ENCODE measurements at places on chromosomes 7 and 10.

GRCh38 chr7:35677582-35678356 lies 17.2 kb downstream of the HERPUD2 start:
- no peak for DNase-seq

GRCh38 chr7:106417273-106417902 lies 132.6 kb upstream of the NAMPT start:
- no peak for DNase-seq

- DNase-seq: no peak
These were observed 134.6 kb downstream of the CHRM2 start for GRCh38 chr7:137003086-137003485.

- no peak for DNase-seq
These were observed 11.8 kb upstream of the ACBD5 start for GRCh38 chr10:27252267-27253000.

DNA sequence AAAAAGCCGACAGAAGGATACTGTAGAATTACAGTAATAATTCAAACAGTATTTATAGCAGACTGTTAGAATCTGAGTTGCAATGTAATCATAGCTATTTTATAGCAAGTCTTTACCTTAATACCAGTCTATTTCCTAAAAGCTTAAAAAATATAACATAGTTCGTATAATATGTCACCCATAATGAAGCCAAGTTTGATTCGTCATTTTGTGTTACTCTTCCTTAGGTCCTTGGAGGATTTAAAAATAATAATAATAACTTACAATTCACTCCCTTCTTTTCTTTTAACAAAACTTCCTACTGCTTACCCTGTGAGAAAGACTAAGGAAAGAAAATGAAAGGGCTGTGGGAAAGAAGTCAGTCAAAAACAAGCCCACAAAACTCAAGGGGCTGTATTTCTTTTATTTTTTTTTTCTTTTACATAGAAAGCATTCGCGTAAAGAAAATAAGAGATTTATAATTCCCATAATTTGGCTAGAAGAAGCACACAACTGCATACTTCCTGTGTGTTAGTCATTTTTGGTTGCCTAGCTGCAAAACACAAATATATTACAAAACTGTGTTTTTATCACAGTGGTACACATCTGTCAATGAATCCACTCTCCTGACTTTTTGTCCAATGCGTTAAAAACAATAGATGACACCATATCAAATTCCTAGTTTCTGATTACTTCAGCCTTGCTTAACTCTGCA lies 187.2 kb upstream of the CELF2 start:
- no peak for DNase-seq

- no peak for DNase-seq
These were observed 230.6 kb upstream of the PLXNA4 start for GRCh38 chr7:132806834-132807233.

DNA sequence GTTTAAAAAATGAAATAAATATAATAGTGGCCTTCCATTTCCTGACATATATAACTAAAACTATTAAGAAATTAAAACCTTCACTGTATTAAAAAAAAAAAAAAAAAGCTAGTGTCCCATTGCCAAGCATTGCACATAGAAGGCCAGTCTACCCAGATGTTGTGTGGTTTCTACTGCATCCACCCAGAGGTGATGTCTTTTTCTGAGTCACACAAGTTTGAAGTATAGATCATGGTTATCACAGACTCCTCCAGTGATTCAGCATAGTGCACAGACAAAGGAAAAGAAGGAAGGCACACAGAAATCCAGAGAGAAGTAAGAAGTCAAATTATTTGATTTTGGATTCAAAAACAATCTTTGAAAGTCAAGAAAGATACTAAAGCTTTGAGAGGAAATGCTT lies 429.0 kb downstream of the ETV1 start:
- DNase-seq: no peak

DNA sequence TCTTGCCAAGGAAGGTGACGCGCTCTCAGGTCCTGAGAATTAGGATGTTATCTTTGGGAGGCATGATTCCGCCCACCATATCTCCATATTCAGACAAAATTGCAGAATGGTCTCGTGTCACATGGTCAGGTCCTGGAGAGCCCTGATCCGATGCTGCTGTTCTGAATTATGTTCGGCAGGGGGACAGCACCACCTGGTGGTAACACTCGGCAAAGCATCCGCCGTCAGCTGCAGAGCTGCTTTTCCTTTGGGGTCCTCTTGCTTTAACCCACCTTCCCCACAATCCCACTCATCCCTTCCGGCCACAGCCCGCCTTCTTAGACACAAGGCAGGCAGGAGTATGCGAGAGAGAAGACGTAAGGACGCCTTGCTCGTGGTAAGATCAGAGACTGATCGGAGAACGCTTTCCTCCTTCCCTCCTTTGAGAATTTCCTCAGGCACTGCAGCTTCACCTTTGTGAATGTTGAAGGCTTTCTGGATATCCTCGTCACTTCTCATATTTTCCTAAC lies 327.8 kb upstream of the C7orf33 start:
- DNase-seq: peak; percentile 31

DNA sequence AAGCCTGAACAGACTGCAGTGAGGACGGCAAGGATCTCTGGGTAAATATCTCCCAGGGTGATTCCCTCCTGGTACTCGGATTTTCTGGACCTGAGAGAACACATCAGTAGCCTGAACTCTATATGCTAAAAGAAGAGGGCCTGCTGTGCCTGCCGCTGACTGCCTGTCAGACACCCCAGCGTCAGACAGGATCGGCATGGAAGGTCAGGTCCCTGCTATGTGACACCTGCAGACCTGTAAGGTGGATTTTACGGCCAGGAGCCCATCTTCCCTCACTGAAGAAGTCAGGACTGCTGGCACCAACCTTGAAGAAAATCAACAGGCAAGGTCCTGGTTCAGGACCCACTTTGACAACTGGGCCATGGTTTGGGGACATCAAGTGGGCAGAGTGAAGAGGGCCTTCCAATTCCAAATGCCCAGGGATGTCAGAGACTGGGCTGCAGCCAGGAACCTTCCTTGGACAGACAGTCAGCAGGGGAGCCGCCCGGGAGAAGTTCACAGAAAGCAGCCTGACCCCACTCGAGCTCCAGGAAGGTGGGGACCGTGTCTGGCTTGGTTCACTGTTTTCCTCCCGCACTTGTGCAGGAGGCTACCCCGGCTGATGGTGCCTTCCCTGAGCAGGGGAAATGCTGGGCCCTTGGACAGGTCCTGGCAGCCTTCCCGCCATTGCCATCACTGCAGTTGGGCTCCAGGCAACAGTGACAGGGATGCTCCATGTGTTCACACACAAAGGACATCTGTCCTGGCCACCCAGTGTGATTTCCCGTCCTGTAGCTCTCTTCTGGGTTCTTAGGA lies 91.8 kb upstream of the LANCL2 start:
- DNase-seq: no peak

DNA sequence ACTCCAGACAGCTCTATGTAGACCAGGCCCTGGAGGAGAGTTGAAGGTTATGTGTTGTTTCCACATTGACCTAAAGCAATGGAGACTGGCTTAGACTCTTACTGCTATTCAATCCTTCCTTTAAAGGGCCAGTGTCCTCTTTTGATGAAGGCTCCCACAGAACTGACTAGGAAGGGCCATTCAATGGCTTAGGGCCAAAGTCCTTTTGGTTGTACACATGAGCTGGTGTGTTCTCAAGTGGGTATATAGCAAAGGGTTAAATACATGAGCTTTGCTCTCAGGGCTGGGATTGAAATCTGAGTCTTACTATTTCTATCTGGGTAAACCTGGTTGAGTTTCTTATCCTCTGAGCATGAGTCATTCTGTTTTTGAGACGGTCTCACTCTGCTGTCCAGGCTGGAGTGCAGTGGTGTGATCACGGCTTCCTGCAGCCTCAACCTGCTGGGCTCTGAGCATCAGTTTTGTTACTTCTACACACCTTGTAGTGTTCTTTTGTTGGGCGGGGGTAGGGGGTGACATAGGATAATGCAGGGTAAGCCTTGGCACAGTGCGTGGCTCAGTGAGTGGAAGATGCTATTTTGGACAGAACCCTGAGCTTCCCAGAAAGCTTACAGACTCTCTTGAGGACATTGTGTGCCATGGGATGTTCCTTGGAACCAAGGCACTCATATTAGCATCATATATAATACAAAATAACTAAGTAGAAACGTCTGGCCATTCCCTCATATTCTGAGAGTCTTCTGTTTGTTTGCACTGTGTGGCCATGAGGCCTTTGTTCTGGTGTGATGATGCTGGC lies 90.1 kb downstream of the ABCC2 start:
- DNase-seq: no peak

GRCh38 chr7:97014145-97014750 lies 8.9 kb downstream of the DLX6 start:
- DNase-seq: no peak

DNA sequence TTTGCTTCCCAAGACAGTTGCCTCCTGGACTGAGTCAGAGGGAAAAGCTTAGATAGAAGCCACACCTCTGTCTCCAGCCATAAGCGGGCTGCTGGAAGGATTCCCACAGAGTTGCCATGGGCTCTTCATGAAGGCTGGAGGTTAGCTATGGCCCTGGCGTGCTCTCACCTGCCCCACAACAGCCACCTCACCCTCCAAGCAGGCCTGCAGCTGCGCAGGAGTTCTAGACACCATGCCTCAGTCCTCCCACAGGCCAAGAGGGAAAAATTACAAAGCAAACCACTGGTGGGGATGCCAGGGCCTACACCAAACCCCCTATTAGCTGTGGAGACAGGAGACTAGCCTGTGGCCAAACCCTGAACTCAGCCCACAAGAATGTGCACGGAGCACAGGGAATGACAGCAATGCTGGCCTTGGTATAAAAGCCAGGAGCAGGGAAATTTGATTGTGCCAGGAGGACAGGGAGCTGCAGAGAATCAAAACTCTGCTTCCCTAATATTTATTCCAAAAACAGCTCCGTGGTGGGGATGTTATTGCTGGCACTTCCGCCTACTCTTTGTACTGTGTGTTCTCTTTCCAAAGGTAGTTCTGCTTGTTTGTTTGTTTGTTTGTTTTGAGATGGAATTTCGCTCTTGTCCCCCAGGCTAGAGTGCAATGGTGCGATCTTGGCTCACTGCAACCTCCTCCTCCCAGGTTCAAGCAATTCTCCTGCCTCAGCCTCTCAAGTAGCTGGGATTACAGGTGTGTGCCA lies 60.3 kb upstream of the STK17A start:
- no peak for DNase-seq

GRCh38 chr7:107068156-107068555 lies 23.7 kb downstream of the PRKAR2B start:
- no peak for DNase-seq

DNA sequence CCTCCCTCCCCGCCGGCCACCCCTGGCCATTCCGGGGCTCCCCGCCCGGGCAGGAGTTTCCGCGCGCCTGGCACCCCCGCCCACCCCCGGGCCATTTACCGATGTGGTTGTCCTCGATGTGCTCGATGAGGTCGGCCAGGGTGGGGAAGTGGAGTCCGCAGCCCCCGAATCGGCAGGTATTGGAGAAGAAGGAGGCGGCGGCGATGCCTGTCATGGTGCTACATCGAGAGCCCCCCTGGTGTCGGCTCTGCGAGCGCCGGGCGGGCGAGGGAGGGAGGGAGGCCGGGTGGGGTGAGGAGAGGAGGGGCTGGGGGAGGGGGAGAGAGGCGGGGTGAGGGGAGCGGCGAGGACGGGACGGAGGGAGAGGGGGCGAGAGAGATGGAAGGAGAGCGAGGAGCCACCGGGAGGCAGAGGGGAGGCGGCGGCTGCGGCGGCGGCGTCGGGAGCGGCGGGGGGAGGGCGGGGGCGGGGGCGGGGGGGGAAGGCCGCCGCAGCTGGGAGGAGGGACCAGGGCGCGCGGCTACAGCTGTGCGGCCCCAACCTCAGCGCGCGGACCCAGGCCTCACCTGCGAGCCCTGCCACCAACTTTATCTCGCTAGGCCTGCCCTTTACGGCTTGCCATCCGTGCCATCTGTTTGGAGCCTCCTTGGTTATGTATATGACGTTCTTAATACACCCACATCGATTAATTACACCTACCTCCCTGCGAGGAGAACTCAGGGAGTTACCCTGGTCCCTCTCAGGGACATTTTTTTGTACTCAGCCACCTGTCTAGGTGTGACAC lies at the start of gene JAZF1:
Gene JAZF1 (minus strand): TSS at position 432 of the 784 bp plus-strand sequence.
- DNase-seq: no peak

GRCh38 chr7:74087791-74088453 lies 4.3 kb downstream of the LIMK1 start:
- no peak for DNase-seq

GRCh38 chr7:3117081-3117480 lies 73.4 kb upstream of the CARD11 start:
- DNase-seq: no peak

DNA sequence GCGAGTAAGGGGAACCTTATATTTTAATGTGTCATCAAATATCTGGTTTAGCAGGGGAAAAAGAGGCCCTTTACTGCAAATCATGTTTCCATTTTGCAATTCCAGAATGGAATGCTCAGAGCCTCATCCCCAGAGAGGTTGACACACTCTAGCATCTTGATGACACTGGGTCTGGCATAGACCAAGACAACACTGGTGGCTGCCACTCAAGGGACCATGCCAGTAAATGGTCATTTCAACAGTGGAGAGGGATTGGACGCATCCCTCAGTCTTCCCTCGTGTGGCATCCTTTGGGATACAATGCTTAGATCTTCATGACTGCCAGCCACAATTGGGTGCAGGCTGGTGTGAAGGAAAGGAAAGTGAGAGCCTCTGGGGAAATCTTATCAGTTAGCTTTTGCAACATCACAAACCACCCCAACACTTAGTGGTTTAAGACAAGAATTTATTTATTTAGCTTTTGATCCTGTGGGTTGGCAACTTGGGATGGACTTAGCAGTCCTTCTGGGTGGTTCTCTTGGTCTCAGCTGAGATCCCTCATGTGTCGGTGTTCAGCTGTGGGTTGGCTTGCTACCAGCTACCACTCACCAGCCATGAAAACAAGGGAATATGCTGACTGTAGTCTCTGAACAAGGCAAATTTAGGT lies 21.6 kb downstream of the TACC2 start:
- DNase-seq: no peak

GRCh38 chr7:41925946-41926345 lies 223.1 kb upstream of the INHBA start:
- DNase-seq: no peak

- no peak for DNase-seq
These were observed 28.7 kb downstream of the ST8SIA6 start for GRCh38 chr10:17425584-17426262.

GRCh38 chr10:35922876-35923600 lies 280.9 kb upstream of the FZD8 start:
- no peak for DNase-seq

DNA sequence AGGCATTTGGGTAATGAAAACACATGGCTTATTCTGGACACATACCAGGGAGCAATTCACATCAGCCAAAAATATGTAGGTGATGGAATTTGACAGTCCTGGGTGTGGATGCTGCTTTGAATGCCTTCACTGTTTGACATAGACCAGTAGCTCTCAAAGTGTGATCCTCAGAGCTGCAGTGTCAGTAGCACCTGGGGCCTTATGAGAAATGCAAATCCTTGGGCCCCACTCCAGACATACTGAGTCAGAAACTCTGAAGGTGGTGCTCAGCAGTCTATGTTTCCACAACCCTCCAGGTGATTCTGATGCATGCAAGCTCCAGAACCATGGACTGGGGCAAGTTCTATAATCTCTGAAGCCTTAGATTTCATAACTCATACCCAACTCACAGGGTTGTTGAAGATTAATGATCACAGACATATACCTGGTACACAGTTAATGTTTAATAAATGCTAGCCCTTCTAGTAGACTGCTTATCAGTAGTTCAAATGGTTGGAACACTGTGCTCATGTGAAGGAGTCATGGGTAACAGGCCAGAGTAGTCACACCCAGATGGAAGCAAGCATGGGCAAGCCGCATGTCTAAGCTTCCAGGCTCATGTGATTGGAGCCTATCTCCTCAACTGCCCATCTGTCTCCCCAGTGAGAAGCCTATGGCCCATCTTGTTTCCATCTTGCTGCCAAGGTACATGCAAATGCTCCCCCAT lies 715.7 kb downstream of the GRID1 start:
- DNase-seq: no peak
